ENCODE measurements at places on chromosomes 2 and 18.
A peak's percentile ranks its signal among the peaks of the same experiment; 100 is the strongest.

GRCh38 chr18:5104246-5104645, 92.8 kb downstream of the AKAIN1 start:
- no peak for DNase-seq

- no peak for DNase-seq
Measured at GRCh38 chr2:160266037-160266551, 66.0 kb upstream of the ITGB6 start.

DNA sequence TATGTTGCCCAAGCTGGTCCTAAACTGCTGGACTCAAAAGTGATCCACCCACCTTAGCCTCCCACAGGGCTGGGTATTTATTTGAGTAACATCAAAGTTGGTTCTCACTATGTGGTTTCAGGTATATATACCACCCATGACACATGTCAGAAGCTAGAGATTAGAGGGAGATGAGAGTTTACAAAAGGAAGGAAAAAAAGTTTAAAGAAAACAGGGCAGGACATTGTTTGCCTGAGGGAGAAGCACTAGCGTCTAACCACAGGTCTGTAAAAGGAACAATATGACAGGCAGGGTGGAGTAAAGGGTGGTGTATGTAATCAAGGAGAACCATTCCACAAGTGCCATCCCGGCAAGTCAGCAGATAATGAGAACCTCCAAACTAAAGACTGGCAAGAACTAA, 8.5 kb downstream of the CEP76 start:
- DNase-seq = no peak

GRCh38 chr18:62670573-62670972, 44.8 kb upstream of the PHLPP1 start:
- DNase-seq = no peak

DNA sequence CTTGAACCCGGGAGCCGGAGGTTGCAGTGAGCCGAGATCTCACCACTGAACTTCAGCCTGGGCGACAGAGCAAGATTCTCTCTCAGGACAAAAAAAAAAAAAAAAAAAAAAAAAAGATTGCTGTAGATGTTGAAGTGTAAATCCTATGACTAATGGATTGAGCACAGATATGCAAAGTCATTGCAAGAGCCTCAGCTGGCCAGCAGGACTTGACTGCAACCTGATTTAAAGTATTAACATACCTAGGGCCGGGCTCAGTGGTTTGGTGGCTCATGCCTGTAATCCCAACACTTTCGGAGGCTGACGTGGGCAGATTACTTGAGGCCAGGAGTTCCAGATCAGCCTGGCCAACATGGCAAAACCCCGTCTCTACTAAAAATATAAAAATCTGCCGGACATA, 103.4 kb upstream of the MSH2 start:
- DNase-seq = no peak

- no peak for DNase-seq
Measured at GRCh38 chr2:122186761-122187222, 431.3 kb downstream of the TSN start.

DNA sequence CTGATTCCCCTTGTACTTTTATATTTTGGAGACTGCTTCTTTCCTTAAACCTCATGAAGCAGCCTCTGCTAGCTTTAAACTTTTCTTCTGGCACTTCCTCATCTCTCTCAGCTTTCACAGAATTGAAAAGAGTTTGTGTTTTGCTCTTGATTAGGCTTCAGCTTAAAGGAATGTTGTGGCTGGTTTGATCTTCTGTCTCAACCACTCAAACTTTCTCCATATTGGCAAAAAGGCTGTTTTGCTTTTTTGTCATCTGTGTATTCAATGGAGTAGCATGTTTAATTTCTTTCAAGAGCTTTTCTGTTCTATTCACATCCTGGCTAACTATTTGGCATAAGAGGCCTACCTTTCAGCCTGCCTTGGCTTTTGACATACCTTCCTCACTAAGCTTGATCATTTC, 36.3 kb upstream of the MSTN start:
- no peak for DNase-seq

DNA sequence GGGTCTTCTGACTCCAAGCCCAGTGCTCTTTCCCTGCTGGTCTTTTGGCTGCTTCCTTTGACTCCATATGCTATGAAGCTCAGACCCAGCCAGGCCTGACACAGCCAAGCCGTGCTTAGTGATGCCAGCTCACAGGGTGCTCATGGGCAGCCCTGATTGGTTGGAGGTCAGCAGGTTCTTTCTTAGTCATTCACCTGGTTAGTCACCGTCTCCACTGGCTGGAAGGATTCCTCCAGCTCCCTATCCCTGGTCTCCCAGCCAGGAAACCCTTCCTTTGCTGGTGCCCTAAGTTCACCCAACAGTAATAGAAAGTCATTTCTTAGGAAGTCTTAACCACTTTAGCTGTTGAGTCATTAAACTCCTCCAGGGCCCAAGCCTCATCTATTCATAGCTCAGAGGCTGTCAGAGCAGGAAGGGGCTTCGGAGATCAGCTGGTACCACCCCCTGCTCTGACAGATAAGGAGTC, 3.9 kb downstream of the KCNK3 start:
- no peak for DNase-seq

- DNase-seq = no peak
Measured at GRCh38 chr2:108316033-108316432, 27.3 kb downstream of the SULT1C2 start.

DNA sequence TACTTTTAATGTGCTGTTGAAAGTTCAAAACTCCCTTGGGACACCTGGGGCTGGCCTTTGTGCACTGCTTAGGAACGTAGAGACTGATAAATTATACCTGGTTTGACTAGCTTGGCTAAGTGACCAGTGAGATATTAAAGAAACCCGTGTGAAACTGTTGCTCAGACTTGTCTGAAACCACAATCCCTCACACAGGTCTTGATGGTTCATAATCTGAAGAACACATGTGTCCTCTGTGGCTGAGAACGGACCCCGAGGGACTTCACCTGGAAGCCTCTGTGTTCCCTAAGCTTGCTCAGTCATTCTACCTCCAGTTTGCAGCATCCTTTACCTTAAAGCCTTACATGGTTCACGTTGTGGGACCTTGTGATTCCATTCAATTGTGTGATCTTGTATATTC, 218.8 kb downstream of the CBLN2 start:
- DNase-seq = no peak

DNA sequence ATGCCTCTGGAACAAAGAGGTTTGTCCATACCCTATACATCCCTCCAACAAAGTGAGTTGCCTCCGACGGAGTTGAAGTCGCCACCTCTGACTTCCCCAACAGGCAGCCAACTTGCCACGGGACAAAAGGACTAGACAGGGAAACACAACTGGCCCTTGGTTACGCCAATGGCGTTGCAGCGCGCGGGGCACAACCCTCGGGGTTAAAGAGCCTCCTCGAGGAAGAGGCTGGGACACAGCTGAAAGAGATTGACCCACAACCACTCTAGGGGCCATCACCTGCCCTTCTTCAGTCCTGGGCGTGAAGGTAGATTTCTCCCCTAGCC, 545 bp downstream of the GTF3C2 start:
- no peak for DNase-seq

GRCh38 chr2:227324642-227324994, 433 bp upstream of the MFF start:
- DNase-seq = no peak

- DNase-seq = no peak
Measured at GRCh38 chr2:241703032-241703604, 1.3 kb downstream of the ING5 start.

- DNase-seq = no peak
Measured at GRCh38 chr2:240792629-240793312, 27.2 kb downstream of the KIF1A start.

GRCh38 chr2:98378901-98379300, 32.6 kb downstream of the CNGA3 start:
- DNase-seq = no peak

- DNase-seq = no peak
Measured at GRCh38 chr18:42925036-42925435, 190.4 kb downstream of the RIT2 start.

- DNase-seq = peak; percentile 73
Measured at GRCh38 chr2:147082850-147083522, 761.8 kb upstream of the ACVR2A start.

GRCh38 chr2:88671786-88672427, 19.6 kb upstream of the RPIA start:
- peak; percentile 30 for DNase-seq

DNA sequence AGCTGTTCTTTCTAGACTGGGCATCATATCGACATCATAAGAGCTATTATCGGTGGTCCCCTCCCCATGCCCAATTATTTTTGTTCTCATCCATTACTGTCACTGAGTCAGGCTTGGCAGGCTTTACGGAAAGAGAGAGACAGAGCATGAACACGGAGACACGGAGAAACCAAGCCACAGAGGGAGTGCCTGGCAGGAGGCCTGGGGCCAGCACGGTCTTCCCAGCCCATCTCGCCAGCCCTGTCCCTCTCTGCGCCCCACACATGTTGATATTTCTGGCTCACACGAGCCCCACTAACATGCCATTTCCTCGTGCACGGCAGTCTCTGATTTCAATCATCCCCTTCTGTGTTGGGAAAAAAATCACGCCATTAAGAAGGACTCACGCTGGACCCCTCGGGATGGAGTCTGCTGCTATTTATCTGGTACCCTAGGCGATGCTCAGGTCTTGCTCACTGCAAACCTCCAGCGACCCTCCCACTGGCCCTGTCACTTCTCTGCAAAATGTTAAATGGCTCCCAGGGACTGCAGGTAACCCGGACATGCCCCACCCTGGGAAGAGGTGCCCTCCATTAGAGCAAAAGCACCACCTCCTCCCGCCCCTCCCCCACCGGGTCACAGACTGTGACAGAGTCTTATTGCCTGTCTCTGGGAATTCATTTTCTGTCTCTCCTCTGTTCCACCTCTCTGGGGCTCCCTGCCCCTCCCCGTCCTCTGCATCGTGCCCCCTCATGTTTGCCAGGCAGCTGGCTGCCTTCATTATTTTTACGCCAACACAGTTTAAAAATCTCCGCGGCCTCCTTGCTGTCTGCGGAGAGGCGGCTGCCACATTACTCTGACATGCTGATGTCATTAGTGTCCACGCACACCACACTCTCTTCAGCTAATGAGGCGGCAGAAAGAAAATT, 40.1 kb upstream of the GBX2 start:
- DNase-seq = no peak

GRCh38 chr2:39435741-39436591, 1.1 kb downstream of the MAP4K3 start:
- no peak for DNase-seq

- DNase-seq = no peak
Measured at GRCh38 chr2:2114707-2115245, 216.3 kb downstream of the MYT1L start.
